ENCODE measurements at places on chromosomes 4 and X.

- no peak for DNase-seq
These were observed 15.1 kb downstream of the PALLD start for GRCh38 chr4:168511780-168512489.

GRCh38 chrX:150475461-150475860 is 93.0 kb upstream of the MTM1 start:
- DNase-seq: no peak

- no peak for DNase-seq
These were observed 12.5 kb downstream of the ARX start for GRCh38 chrX:25003066-25003849.

DNA sequence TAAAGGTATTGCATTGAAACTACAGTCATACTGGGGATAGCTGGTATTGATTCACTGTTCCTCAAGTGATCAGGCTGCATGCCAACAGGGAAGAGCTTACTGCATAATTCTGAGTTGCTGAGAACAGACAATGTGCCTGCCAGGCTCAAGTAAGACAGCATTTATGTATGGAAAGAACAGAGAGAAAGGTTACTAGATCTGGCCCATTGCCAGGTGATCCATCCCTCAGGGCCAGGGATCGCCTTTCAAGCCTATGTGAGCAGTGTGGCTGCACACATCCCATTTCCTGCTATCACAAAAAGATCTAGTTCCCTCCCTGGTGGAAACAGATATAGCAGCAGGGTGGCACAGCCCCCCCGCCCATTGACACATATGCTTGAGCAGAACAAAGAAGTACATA is 254.0 kb downstream of the TMA16 start:
- no peak for DNase-seq

GRCh38 chr4:179399054-179399782 is 1957.0 kb upstream of the AGA start:
- no peak for DNase-seq

GRCh38 chr4:93671093-93671492 is 157.5 kb upstream of the ATOH1 start:
- DNase-seq: no peak

GRCh38 chrX:118807151-118808017 is 16.2 kb upstream of the ZCCHC12 start:
- no peak for DNase-seq

DNA sequence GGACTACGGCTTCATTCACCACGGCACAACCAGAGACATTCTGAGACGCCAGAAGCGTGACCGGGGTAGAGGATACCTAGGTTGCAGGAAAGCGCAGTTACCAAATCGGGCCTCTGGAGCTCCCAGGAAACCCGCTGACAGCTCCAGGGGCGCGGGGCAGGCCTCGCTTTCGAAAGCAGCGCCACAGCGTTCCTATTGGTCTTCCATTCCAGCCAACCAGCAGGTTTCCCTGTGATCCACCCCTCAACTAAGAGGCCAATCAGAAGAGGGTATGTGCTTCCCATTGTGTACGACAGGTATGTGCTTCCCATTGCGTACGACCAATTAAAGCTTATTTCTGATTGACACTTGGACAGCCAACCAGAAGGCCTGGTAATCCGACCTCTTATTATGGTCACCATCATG is 14.9 kb downstream of the SNX12 start:
- DNase-seq: peak; percentile 40

DNA sequence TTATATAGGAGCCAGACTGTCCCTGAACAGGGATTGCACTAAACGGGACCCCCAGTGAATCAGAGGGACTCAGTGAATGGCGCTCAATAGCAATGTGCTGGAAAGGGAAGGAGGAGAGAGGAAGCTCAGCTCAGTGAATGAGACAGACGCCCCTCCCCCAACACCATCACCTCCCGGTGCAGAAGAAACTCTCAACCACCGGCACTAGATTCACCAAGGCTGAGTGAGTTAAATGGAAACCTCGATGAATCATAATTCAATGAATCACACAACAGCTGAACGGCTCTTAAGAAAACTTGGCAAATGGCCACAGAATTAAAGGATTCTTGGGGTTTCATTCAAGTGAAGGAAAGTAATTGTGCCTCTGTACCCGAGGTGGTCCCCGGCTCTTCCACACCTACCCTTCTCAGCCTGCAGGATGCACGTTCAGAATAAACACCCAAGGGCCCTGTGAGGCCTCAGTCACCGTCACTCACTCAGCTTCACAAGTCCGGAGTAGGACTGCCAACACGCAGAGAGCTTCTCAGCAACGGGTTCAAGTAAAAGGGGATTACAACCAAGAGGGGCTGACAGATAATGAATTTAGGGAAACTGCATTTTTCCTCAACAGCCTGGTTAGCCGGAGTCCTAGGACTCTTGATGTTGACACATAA is 29.3 kb downstream of the CRMP1 start:
- DNase-seq: no peak

- DNase-seq: no peak
These were observed 19.5 kb downstream of the ZNF275 start for GRCh38 chrX:153353416-153353815.

DNA sequence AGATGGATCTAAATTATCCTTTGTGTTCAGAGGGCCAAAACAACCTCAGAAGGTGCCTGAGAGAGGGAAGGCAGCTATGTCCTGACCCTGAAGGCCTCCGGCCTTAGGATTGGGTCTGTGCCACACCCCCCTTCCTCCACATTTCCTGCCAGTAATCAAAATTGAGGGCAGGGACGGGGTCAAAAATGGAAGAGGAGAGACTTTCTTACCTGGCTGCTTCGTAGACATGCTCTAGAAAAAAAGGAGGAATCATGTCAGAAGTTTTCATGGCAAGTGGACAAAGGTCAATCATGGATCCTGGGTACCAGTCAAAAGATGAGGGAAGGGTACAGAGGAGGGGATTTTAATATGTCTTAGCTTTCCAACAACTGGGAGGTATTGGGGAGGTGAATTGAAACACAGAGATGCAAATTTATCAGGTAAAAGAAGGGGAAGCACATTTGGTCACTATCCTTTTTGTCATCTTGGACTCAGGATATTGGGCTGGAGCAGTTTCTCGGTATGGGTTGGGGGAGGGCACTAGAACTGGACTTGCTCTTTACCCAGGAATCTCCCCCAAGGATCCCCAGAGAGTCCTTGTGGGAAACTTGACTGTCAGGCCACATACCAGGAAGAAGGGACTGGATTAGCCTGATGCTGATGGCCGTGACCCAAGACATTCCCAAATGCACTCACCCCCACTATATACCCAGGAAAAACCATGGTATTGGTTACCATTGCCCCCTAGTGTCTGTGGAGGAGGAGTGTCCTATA is 17.1 kb downstream of the VSIG4 start:
- no peak for DNase-seq

- peak; percentile 39 for DNase-seq
These were observed 16.0 kb downstream of the XG start for GRCh38 chrX:2767631-2768455.

DNA sequence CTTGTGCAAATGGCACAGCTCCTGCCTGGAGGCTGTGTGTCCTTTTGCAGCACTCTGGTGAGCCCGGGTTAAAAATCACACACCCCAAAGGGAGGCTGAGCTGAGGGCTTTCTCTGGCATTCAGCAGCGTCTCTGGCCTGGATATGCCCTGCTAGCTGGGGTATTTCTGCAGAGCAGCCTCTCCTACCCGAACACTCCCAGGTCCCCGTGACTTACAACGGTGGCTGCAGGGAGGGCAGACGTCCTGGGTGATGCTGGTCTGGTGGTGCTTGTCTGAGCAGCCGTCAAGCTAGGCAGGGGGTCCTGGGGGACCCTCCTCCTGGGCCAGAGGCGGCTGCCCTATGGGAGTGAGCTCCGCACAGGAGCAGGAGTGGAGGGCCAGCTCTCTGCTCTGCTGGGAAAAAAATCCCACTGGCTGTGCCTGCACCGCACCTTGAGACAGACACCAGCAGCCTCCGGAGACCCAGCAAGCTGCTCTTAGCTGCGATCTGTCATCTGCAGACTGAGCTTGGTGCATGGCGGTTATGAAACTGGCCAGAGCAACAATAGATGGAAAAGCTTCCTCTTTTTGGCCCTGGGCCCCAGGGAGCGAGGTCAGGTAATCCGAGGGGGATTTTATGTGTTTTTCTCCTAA is 41.3 kb upstream of the ASMTL start:
- DNase-seq: no peak
